ENCODE measurements at places on chromosomes 7 and 10.

- DNase-seq, result no peak
These were observed 382.6 kb downstream of the LRMDA start for GRCh38 chr10:75814014-75814413.

DNA sequence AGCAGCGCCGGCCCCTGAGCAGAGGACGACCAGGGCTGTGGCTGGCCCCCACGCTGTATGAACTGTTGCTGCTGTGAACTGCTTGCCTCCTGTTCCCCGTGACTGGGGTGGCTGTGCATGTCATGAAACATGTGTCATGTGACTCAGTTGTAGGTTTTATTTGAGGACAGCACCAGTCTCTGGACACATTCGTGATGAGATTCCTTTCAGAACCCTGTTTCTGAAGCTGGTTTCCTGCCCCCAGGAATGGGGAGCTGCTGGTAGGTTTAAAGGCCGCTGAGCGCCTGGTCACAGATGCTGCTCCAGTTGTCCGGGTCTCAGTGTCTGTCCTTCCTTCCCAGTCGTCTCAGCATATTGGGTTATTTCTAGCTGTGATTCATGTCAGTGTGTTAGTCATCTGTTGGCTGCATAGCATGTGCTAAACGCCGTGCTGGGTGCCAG, 79.1 kb upstream of the PPIF start:
- no peak for DNase-seq

- DNase-seq, result no peak
These were observed 151.6 kb upstream of the CACNA2D1 start for GRCh38 chr7:82595176-82595575.

- no peak for DNase-seq
These were observed 21.7 kb downstream of the USP6NL start for GRCh38 chr10:11589738-11590137.

- no peak for DNase-seq
These were observed 228.4 kb downstream of the FANK1 start for GRCh38 chr10:126124668-126125349.

GRCh38 chr7:15593382-15593781, 31.6 kb upstream of the AGMO start:
- no peak for DNase-seq

DNA sequence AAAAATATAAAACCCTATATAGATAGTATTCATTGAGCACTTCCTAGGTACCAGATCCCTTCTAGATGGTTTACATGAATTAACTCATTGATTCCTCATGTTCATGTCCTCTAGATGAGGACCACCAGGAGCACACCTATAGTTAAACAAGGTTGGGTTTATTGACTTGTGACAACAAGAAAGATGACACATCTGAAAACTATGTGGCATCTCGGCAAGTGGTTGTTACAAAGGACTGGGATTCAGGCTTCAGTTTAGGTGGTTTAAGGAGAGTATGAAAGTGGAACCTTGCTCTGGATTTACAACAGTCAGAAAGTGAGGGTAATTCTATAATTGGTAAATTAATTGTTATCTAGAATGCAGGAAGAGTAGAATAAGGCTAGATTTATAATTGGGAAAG, 99.0 kb upstream of the PHF14 start:
- DNase-seq, result no peak

GRCh38 chr7:101162551-101163278, 2.7 kb downstream of the VGF start:
- no peak for DNase-seq

DNA sequence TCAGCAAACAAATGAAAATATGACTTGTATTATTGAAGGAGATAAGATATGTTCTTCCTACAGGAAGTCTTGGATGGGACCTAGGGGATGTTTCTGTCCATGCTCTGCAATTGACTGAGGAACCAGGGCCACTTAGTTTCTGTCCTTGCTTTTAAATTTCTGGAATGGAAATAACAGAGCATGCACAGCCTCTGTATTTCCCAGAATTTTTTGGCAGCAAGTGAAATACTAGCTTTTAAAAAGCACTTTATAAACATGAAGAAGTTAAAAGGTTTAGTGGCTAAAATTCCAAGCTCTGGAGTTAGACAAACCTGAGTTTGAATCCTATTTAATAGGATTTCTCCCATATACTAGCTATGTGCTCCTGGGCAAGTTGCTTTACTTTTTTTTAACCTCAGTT, 127.7 kb upstream of the FZD8 start:
- no peak for DNase-seq

GRCh38 chr10:95814011-95814727, 58.2 kb downstream of the ENTPD1 start:
- no peak for DNase-seq

- no peak for DNase-seq
These were observed 36.1 kb downstream of the XPNPEP1 start for GRCh38 chr10:109887243-109887642.

DNA sequence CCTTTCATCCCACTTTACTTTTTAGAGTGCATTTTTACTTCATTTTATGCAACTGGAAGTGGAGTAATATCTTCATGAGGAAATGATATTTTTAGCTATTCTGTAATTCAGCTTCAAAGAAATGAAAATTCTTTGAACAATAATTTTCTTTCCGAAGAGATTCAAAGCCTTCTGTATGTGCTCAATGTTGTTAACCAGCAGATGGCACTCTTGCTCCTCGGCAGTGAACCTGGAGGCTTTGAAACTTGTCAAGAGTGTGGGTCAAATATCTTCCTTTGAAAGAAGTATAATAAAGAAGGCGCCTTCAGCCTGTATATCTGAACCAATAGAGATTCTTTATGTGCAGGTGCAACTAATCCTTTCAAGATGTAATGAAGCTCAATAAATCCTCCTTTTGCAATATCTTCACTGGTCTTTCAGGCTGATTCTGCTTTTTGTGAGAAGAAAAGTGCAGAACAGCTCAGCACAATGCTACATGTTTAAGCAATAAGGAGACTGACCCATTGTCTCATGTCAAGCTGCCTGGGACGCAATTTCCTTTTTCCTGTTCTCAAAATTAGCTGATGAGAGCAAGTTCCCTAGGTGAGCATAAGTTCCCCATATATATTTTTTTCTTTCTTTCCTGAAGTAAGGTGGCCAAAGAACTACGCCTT, 258.4 kb downstream of the SEMA3A start:
- no peak for DNase-seq

DNA sequence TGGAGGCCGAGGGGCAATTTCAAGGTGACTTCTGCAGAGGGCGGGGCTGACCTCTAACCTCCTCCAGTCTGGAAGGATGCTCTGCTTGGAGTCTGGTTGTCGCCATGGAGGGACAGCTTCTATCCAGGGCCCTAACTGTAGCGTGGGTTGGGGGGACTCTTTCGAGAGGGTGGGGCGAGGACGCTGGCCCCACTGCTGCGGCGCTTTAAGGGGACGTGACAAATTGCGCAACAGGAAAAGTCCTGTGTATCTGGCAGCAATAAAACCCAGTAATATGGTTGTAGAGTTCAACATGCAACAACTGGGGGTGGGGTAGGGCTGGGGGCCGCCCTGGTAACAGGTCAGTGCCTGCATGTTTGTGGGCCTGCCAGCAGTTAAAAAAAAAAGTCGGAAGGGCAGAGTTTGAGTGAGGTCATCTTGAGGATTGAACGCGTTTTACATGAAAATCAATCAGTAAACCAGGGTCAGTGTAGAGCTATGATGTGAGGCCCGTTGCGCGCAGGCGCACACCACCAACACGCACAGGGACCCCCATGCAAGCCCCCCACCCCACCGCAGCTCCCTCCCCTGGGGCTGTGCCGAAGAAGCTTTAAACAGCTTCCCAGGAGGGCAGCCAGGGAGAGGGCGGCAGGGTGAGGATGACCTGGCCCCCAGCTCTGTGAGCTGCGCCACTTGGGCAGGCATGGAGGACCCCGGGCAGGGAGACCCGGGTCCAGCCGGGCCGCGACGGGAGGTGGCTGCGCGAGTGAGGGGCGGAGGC, 4.3 kb downstream of the SHH start:
- no peak for DNase-seq

DNA sequence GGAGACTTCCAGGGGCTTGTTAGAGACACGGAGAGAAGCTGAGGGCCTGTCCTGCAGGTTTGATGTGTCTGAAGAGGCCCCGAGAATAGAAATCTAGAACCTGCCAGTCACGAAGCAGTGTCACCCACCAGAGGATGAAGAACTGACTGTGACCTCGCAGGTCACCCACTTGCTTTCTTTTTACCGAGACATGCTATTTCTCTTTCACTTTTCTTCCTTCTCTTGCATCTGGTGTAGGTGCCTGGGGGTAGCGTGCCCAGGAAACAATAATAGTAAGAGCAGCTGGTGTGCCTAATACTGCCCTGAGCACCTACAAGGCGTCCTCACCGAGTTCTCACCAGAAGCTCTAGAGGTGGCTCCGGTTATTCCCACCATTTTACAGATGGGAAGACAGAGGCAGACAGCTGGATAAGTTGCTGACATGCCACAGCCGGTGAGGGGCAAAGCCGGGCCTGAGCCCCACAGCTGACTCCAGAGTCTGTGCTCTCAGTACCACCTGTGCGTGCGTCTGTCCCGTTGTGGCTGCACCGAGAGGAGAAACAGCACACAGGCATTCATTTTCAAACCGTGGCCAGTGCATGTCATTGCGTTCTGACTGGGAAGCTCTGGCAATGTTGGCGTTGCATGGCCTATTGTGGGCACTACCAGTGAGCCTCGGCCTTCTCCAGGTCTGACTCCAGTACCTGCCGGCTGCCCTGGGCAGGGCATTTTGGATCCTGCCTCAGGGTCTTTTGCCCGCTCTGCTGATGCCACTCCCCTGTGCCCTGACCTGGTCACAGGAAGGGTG, 7.8 kb downstream of the CHST3 start:
- no peak for DNase-seq

GRCh38 chr7:127437837-127438236, 45.3 kb upstream of the ZNF800 start:
- no peak for DNase-seq

DNA sequence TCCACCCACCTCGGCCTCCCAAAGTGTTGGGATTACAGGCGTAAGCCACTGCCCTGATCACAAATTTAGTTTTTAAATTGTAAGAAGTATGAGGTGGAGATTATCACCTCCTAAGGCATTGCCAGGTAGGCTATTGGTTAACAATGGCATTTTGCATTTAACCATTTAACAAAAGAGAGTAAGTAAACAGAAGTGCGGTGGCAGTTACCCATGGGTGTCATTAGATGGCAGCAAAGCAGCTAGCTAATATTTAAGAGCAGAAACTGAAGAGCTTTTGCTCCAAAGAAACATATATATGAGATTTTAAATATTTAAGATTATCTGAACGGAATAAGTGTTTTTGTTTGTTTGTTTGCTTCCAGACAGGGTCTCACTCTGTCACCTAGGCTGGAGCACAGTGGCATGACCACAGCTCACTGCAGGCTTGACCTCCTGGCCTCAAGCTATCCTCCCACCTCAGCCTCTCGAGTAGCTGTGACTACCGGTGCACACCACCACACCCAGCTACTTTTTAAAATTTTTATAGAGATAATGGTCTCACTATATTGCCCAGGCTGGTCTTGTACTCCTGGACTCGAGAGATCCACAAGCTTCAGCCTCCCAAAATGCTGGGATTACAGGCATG, 325.5 kb upstream of the C7orf33 start:
- no peak for DNase-seq

GRCh38 chr10:18576586-18576985, 74.8 kb downstream of the NSUN6 start:
- no peak for DNase-seq

GRCh38 chr10:59557052-59557451, 152.6 kb downstream of the SLC16A9 start:
- no peak for DNase-seq

DNA sequence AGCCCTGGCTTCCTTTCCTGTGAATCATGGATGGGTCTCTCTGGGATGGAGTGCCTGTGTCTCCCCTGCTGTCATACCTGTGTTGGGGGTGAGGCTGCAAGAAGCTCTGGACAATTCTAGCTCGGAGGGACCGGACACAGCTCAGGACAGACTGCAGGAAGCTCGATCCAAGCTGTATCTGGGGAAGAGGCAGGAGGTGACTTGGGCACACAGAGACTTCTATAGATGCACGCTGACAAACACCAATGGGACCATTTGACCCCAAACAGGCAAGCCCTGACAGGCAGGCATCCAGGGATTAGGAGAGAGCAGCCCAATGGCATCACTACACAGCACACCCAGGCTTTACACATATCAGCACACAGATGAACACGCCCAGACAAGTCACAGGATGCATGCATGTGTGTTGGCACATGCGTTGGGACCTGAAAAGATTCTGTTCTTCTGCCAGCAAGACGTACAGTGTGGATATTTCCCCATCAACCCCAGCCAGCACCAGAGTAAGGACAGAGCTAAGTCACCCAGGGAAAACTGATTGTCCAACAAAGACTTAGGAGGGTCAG, 4.5 kb downstream of the LLCFC1 start:
- DNase-seq, result no peak

DNA sequence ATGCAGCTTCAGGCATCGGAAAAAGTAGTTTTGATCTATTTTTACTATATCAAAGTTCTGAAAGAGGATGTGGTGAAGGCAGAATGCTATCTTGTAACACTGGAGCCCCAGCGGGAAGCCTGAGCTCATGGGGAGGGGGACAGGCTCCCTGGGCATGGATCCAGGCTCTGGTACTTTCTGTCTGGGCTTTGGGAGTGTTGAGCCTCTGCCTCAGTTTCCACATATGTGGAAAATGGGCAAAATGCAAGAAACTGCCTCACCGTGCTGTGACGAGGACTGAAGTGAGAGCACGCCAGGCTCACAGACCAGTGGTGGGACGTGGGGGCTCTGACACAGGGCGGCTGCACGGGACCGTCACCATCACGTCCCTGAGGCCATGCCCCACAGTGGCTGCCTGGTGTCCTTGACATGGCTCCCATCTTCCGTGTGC, 182.9 kb upstream of the SHH start:
- no peak for DNase-seq

DNA sequence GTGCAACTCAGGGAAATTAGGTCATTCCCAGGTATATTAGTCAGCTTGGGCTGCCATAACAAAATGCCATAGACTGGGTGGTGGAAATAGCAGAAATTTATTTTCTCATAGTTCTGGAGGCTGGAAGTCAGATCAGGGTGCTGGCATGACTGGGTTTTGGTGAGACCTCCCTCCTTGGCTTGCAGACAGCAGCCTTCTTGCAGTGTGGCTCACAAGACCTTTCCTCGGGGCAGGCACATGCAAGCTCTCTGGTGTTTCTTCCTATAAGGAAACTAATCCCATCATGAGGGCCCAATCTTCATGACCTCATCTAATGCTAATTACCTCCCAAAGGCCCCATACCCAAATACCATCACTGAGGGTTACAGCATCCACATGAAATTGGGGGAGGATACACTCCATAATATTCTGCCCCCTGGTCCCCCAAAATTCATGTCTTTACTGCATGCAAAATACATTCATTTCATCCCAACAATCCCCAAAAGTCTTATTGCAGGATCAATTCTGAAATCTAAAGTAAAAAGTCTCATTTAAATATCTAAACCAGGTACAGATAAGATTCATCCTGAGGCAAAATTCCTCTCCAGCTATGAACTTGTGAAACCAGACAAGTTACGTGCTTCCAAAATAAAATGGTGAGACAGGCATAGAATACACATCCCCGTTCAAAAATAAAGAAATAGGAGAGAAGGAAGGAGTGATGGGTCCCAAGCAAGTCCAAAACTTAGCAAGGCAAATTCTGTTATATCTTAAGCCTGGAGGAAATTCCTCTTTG, 17.4 kb upstream of the CBLL1 start:
- no peak for DNase-seq

GRCh38 chr7:45132708-45133320, 21.3 kb upstream of the TBRG4 start:
- DNase-seq, result no peak

All from CD4-positive, alpha-beta T cell treated with Interleukin-15 for 1 hour (primary cell).